Effector CD8-positive, alpha-beta T cell (primary cell): ENCODE measurements at places on chromosomes 6 and 20.

- no peak for DNase-seq
Observed at GRCh38 chr6:117729613-117730012, 54.3 kb downstream of the NUS1 start.

GRCh38 chr6:20680697-20681165, 146.5 kb downstream of the CDKAL1 start:
- DNase-seq = no peak

GRCh38 chr20:31704225-31705119, 18.2 kb downstream of the BCL2L1 start:
- DNase-seq = no peak

GRCh38 chr20:1526310-1526709, 31.2 kb downstream of the SIRPD start:
- no peak for DNase-seq

DNA sequence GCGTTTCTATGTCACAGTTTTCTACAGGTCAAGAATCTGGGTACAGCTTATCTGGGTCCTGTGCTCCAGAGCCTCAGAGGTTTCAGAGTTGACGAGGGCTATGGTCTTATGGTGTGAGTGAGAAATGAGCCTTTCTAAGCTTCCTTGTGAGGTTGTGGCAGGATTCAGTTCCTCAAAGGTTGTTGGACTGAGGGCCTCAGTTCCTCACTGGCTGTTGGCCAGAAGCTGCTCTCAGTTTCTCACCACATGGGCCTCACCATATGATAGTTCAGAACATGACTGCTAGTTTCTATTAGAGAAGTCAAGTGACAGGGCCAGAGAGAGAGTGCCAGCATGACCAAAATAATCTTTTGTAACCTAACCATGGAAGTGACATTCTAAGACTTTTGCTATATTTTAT, 96.1 kb downstream of the NUS1 start:
- no peak for DNase-seq

DNA sequence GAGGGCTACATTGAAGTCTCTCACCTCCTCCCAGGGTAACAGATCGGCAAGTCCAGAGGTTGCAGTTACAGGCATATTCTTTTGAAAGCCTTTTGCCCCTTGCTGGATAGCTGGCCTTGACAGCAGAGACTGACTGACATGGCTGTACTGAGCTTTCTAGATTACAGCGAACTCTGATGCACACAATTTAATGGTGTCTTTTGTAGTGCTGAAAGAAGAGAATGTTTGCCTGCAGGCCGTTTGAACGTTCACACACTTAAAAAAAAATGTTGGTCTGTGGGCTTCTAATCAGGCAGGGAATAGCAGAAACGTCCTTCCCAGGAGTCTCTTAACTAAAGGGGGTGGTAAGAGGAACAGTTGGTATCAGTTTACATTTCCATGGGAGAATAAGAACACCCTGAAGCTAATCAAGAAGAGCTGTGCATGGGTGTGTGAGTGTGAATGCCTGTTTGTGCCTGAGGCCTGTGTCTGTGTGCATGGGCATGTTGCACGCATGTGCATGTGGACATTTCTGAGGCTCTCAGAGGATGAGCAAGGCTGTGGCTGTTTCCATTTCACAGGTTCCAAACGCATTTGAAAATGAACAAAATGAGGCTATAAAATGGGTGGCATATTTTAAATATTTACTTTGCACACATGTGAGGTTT, 213.9 kb upstream of the SSTR4 start:
- DNase-seq = no peak

GRCh38 chr6:3571836-3572235, 115.0 kb upstream of the SLC22A23 start:
- no peak for DNase-seq

GRCh38 chr6:100126790-100127484, 132.9 kb upstream of the MCHR2 start:
- DNase-seq = no peak

DNA sequence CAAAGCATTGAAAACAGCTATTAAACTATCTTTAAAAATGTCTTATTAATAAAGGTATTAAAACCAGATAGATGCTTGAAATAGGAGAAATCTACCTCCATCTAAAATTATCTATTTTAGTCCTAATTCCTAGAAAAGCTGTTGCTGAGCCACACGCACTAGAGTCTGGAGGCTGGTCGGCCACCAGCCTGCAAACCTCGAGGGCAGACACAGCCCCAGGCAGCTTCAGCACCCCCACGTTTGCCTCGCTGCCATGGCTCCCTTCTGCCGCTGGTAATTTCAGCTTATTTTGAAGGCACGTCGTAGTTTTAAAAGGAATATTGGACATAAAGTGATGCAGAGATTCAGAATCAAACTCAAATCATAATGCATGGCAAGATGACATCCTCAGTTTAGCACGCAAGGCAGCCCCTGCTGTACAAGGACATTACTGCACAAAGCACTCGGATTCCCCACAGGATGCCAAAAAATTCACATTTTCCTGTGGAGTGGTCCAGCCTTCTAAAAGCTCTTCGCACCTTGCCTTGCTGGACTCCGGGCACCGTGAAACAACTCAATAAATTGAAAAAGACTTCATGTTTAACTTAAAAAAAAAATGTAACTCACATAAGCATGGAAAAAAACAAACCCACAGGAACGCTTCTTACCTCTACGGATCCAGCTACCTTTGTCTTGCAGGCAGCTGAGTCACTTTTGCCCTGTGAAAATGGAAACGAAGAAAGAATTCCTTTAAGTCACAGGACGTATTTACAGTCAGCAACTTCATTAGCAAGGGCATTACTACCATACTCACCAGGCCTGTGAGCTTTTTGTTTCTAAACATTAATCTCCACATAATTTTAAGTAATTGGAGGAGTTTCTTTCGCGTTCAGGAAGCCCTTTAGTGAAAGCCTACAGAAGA, 143.4 kb upstream of the RPS6KA2 start:
- no peak for DNase-seq

DNA sequence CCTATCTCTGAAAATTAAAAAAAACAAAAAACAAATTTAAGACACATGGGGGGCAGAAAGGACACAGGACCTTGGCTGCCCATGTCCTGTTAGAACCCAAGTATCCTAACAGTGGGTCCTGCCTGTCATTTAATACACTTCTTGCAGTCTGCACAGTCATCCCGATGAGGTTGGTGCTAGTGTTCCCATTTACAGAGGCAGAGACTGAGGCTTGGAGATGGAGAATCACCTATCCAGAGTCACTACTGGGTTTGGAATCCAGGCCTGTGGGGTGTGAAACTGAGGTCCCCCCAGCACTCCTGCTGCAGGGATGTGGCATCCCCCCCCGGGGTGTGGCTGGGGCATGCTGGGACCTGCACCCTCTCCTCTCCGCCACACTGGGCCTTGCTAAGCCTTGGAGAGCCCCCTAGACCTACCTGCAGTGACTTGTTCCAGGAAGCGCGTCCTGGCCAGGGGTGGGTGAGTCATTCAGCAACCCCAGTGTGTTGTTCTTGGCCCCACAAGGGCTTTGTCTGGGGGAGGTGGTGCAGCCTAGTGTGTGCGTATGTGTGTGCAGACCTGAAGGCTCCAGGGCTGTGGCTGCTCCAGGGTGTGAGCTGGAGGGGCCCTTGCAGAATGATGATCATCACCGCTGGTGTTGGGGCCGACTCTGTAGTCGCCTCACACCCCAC, 49.7 kb downstream of the BCAS4 start:
- DNase-seq = no peak

DNA sequence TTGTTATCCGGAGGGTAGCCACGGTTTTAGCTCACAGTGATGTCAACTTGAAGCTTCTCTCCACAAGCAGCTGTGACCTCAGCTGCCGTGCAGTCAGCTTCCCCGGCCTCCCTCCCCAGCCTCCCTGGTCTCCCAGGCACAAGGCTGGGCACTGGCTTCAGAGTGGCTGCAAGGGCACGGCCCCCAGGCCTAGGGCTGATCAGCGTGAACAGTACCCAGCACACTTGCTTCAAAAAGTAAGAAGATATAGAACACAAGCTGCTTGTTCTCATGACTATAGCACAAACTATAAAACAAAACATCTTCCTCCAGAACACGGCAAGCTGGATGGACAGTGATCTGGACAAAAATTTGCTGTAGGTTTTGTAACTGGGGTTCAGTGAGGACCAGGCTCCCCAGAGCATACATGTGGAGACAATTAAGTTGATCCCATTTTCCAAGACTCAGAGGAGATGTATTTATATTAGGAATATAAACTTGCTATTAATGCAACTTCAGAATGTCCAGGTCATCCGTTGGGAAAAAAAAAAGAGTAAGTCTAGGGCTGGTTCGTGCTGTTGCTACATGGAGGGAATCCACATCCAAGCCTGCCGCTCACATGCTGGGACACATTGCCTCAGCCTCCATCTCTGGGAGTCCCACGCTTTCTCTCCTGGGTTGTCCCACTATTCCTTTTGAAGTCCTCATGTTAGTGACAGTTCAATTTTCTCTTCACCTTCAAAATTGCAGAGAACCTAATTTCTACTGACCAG, 199.4 kb upstream of the THBS2 start:
- DNase-seq = no peak

- no peak for DNase-seq
Observed at GRCh38 chr6:18023891-18024290, 36.5 kb upstream of the KIF13A start.

DNA sequence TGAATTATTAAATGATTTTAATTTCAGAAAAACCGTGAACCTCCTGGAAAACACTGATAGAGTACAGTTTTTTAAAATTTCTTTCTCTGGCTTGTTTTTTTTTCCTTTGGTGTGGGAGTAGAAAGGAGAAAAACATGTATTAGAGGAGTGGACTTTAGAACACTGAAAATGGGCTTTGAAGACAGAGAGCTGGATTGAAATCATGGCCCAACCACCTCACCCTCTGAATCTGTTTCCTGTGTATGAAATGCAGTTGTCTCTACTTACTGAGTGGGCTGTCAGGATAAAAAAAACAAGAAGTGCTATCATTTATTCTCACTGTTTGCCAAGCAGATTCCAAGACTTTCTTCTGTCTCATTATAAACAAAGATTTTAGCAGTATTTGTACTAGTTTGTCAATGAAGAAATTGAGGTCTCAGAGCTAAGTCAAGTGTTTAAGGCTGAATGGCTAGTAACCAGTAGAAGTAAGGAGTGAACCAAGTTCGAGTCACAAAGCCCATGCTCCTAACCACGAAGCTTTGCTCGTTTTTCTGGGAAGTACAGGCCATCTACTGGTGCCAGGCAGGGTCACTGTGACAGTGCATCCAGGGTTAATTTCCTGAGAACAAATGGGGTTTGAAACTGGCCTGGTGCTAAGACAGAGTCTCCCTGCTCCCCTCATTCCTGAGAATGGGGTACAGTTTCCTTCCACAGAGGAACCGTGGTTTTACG, 256.4 kb downstream of the TMEM242 start:
- no peak for DNase-seq

GRCh38 chr6:53864781-53865180, 70.0 kb downstream of the LRRC1 start:
- DNase-seq = no peak

DNA sequence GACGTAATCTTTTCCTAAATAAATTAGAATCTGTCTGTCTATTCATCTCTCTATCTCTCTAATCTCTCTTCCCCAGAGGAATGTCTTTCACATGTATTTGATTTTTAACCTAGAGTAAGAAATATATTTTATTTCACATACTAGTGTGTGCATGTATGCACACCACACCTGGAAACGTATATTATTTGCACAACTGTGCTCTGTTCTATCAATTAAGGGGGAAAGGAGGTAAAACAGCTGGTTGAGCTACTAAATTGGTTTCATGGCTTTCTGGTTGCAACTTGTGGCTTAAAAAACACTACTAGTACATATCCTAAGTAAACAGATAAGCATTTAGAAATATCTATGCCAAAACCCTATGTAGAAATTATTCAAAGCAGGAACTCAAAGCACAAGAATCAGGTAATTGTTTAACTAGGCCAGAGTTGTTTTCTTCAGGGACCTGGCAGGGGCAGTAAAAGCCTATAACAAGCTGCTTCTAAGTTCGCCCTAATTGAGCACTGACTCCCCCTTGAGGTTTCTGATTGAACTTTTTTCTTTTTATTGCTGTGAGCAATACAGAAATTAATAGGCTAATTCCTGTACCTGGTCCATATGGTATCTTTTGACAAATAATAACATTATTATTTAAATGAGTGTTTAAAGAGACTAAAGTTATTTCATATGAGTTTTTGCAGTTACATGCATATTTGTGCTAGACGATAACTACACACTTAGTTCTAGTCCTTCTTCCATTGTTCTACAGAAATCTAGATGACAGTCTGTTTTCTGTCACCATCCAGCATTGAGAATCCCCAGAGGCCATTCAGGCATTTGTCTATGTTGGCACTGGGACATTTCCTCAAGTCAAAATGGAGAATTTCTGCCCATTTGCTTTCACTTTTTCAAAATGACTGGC, 88.6 kb downstream of the MCHR2 start:
- no peak for DNase-seq

- DNase-seq = no peak
Observed at GRCh38 chr6:22642254-22642653, 72.9 kb downstream of the HDGFL1 start.

- no peak for DNase-seq
Observed at GRCh38 chr6:137190583-137191094, 17.2 kb upstream of the IL22RA2 start.

DNA sequence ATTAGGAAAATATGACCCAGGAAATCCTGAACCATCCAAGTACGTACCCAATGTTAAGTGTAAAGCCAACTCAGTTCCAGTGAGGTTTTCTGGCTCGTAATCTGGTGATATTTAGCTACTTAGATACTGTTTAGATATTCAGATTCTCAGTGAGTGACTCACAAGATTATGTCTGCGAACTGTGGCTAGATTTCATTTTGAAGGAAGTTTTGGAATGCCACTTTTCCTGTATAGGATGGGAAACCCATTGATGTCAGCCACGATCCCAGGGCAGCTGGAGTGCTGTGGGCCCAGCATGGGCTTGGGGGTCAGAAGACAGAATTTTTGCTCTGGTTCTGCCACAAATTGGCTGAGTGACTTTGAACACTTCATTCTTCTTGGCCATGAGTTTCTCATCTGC, 76.3 kb downstream of the TMEM170B start:
- no peak for DNase-seq

DNA sequence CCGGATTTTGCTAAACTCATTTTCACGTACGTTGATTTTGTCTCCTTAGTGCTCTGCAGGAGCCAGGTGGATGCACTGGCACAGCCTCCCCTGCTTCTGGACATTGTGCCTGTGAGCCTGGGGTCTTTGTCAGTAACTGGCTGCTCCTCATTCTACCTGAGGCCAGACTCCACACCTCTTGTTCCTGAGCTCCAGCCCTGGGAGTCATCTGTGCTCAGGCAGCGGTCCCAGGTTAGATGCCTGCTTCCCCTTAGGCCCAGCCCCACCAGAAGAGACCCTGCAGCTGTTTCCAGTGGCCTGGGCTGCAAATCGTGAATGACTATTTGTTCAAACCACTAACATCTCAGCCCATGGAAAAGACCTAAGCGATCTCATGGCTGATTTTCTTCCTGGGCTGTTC, 129.1 kb downstream of the ERMARD start:
- DNase-seq = no peak

GRCh38 chr6:87908978-87909811, 138.4 kb upstream of the SPACA1 start:
- DNase-seq = no peak
